Erythroblast (primary cell): ENCODE measurements at places on chromosomes 5 and 9.
A peak's percentile ranks its signal among the peaks of the same experiment; 100 is the strongest.

DNA sequence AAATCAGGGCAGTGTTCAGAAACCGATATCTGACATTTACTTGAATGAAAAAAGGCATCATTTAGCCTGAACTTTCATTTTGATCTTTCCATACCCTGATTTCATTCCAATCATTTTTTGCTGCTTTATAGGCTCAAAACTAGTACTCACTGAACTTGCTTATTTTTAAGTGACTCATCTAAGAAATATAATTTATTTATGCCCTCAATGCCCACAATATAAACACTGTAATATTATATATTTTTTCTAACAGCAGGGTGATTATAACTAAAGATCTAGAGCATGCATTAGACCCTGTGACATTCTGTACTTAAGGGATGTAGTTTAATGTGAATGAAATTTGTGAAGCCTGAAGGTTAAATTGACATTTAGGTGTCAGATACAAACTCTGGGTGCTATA lies 446.1 kb upstream of the CDH10 start:
- DNase-seq, result no peak

GRCh38 chr5:135392256-135392655 lies 6.8 kb downstream of the MACROH2A1 start:
- no peak for DNase-seq

- no peak for DNase-seq
Measured at GRCh38 chr5:44847206-44847852, 38.6 kb downstream of the MRPS30 start.

GRCh38 chr9:127788337-127789011 lies 2.6 kb downstream of the CDK9 start:
- no peak for DNase-seq

DNA sequence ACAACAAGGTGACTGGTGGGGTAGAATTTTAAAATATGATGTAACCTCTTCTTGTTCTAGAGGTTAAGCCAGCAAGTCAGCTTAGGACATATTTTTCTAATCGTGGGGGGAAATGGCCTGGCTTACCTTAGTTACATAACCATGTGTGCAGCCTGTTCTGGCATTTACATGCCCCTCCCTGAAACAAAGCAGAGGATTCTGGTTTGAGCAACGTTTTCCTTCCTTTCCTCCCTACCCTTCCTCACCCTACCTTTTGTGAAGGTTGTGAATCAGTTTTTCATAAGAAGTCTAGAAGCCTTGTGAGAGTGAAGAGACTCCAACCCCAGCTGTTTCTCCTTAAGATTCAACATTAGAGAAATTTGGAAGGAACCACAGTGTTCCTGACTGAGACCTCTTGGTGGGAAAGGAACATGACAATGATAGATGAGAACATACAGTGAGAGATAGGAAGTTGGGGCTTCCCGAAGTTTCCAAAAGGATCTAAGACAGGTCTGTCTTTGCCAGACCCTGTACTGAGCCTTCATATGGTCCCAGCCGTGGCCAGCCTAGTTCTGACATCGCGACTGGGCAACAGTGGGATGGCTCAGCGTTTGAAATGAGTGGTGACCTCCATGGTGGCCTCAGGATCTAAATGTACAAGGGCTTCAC lies 365.2 kb downstream of the SPATA31D1 start:
- DNase-seq, result no peak

- no peak for DNase-seq
Measured at GRCh38 chr5:34051374-34051980, 8.5 kb upstream of the C1QTNF3 start.

DNA sequence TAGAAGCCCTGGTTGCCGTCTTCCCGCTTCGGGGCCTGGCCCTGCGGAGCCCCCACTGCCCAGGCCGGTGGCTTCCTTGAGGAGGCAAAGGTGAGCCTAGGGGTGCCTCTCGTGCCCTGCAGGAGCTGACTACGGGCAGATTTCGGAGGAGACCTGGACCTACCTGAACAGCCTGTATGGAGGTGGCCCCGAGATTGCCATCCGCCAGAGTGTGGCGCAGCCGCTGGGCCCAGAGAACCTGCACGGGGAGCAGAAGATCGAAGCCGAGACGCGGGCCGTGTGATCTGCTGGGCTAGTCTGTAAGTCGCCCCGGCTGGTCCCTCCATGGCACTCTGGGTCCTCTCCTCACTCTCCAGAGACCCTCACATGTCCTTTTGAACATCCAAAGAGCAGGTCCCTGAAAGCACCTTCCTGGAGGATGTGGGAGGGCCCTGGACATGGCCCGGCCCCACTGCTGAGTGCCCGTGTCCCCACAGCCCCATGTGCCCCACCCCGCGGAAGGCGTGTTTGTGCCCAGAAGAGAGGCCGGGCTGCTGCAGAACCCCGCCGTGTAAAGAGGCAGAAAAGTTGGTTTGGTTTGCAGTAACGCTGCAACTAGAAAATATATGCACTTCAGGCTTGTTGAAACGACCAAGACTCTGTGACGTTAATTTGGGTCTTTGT lies 44.9 kb downstream of the USP20 start:
- no peak for DNase-seq

DNA sequence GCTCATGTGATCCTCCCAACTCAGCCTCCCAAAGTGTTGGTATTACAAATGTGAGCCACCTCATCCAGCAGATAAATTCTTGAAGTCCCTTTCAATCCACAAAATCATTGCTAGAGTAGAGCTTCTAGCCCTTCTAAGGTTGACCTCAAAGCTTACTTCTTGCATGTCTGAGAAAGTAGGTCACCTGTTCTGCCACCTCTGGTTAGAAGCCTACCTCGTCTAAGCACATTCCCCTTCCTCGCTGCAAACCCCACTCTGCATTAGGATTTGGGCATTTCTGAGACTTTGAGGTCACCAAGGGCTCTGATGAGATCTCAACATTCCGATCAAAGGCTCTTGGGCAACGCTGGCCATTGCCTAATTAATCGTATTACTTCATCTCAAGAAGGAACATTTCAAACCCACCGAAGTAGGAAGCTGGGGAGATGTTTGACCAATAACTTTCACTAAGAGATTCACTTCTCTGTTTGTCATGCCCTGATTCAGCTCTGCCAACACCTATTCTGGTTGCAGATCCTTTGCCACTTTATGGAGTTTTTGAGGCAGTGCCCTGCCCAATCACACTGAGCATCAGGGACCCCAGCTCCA lies 8.6 kb downstream of the ADAM19 start:
- no peak for DNase-seq

GRCh38 chr9:88011005-88011766 lies 36.9 kb upstream of the CDK20 start:
- no peak for DNase-seq

DNA sequence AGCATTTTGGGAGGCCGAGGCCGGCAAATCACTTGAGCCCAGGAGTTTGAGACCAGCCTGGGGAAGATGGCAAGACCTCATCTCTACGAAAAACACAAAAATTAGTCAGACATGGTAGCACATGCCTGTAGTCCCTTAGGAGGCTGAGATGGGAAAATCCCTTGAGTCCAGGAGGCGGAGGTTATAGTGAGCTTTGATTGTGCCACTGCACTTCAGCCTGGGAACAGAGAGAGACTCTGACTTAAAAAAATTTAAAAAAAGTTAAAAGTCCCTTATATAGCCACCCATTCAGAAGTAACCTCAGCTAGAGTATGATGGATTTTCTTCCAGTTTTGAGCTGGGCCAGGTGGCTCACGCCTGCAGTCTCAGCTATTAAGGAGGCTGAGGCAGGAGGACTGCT lies 72.4 kb downstream of the UGCG start:
- no peak for DNase-seq

GRCh38 chr9:76200745-76201144 lies 193.5 kb downstream of the RFK start:
- DNase-seq, result no peak

DNA sequence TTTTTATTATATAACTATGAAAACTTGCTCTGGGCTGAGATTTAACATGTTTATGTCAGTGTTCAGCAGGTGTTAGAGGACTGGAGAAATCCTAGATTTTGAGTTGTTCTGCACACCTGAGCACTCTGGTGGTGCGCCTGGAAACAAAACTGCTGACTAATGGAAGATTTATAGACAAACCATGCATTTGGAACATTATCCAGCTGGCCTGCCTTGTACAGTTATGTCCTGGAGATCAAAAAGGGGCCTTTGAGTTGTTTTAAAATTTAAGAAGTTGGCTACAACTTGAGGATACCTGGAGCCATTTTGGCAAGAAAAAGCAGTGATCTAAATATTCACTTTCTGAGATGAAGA lies 5.7 kb upstream of the ARHGEF28 start:
- DNase-seq, result no peak

GRCh38 chr9:134971196-134971595 lies 53.5 kb upstream of the FCN1 start:
- no peak for DNase-seq

GRCh38 chr5:91053741-91054025 lies 329.4 kb downstream of the ARRDC3 start:
- no peak for DNase-seq

DNA sequence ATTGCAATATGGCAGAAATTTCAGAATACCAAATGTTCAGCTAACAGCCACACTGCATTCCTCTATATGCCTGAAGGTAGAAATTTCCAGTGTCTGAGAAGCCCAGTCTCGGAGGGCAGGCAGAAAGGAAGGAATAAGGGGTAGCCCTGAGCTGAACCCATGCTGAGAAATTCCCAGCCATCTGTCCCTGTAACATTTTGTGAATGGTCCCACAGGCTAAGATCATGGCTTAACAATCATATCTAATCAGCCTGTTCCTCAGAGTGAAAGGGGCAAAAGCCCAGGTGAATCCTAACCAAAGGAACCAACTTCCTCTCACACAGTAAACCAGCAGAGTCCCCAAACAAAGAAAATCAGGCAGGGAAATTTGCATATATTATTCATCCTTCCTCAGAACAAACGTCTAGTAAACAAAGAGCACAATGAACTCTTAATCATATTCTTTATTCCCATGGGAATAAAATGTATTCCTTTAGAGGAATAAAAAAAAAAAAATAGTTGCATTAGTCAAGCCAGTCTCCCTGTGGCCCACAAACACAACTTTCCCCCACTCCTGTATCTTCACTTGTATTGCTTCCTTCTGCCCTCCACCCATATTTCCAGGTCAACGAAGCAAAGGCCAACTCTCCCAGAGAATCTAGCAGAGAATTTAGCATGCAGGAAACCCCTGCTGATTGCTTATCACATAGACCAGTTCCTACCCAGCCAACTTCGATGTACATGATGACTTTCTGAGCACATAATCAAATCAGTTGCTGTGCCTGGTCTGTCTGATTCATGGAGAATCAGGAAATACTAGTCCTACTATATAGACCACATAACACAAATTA lies 257.6 kb downstream of the FAM114A2 start:
- DNase-seq, result no peak

- DNase-seq, result no peak
Measured at GRCh38 chr5:110768138-110768860, 29.5 kb downstream of the SLC25A46 start.

- no peak for DNase-seq
Measured at GRCh38 chr9:134243778-134244467, 79.6 kb upstream of the RNU6ATAC start.

DNA sequence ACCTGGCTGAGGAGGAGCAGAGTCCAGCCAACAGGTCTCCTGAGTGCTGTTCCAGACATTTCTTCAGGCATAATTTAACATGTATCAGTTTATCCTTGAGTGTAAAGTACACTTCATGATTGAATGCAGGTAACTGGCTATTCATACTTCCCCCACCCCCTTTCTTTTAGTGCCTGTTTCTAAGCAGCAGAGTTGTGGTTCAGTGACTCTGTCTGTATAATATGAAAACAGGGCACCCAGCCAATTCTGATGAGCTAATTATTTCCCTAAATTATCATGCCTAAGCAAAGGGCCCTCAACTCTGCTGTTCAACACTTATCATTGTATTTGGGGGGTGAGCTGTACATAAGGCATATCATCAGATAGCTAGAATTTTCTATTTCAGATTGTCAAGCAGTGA lies 51.9 kb upstream of the ZSWIM6 start:
- DNase-seq, result peak; percentile 48

DNA sequence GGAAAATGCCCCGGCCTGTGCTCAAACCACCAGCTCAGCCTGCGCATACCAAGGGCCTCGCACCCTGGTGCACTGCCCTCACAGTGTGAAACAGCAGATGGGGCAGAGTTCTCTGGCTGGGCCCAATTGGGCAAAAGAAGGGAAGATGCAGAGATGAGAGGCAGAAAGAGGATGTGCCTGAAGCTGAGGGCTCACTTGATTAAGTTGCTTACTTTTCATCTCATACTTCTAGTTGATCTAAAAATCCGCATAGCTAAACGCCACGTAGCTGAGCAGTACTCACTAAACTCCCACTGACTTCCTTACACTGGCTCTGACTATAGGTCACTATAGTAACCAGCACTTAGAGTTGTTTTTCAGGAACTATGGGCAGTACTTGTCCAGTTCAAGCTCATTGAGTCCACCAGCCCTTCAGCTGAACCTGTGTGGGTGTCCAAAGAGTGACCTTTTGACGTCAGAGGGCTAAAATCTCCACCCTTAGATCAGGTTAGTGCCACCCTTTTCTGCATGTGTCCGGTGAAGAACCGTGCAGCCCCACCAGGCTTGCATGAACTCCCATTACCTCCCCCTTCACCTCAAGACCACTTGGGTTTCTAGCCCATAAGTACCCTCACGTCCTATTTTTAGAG lies 215.2 kb downstream of the AUH start:
- no peak for DNase-seq

DNA sequence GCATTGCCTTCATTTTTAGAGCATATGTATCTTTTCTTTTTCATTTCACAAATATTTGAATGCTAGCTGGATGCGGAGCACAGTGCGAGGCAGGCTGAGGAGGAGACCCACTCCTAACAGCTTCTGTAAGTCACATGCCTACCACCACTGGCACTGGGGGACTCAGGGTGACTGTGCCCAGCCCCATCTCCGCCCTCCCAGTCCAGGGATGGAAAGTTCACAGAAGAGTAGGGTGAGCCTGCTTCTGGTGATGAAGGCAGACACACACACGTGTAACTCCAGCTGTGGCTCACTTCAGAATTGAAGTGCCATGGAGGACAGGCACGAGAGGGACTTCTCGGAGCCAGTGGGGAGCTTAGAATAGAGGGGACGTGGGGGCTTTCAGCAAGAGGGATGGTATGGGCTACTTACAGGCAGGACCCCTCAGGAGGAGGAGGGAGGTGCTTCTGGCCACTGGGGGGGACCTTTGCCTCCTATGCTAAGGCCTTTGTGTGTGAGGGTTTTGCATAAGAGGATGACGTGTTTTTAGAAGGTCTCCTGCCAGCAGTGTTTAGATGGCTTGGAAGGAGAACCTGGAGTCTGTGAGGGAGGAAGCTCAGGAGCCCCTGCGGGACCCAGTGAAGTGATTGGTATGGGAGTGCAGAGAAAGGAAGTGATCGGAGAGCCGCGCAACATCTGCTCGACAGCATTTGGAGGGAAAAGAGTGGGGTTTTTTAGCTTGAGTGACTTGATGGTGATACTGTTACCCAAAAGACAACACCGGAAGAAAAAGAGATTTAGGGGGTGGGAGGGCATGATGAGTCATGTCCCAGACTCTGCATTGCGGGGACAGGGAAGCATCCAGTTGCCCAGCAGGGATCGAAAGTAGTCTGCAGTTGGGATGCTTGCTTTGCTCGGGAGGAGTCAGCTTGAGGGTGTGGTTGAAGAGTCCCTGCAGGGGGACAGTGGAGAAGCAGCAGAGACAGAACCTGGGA lies 163.5 kb upstream of the OTULINL start:
- DNase-seq, result no peak

GRCh38 chr5:8721536-8721935 lies 824.3 kb downstream of the SEMA5A start:
- no peak for DNase-seq

- no peak for DNase-seq
Measured at GRCh38 chr9:129838707-129839259, 3.5 kb downstream of the USP20 start.

- no peak for DNase-seq
Measured at GRCh38 chr9:3929345-3930047, 370.4 kb downstream of the GLIS3 start.
